ENCODE measurements at places on chromosomes 13 and 19.

DNA sequence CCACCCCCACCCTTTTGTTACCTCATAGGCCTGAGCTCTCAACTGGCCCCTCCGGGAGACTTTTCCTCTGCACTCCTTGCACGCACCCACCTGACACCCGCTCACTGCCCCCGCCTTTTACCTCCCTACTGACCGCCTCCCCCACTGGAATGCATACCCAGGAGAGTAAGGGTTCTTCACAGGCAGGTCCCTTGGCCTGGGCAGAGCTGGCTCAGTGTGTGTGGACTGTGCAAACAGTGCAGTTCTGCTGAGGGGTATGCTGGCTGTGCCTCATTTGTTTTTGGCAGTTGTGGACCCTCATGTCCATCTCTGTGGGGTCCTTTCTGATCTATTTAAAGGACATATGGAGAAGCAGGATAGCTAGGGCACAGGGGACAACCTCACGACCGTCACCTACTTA lies 5.0 kb downstream of the ZSCAN18 start:
- no peak for DNase-seq

DNA sequence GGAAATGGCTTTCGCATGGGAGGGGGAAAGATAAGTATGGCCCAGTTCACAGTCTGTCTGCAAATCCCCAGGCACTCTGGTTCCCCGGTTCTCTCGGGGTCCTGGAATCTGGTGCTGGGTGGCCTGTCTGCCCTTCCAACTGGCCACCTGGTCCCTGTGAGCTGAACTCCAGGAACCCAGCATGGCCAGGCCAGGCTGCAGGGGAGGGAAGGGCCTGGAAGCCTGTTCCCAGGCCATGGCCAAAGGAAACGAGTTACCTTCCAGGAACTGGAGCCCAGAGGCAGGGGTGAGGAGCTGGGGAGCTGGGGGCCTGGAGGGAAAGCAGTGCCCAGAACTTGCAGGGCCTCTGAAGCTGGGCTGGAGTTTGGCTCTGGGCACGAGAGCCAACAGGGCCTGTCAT lies 19.1 kb upstream of the PNMA8C start:
- no peak for DNase-seq

DNA sequence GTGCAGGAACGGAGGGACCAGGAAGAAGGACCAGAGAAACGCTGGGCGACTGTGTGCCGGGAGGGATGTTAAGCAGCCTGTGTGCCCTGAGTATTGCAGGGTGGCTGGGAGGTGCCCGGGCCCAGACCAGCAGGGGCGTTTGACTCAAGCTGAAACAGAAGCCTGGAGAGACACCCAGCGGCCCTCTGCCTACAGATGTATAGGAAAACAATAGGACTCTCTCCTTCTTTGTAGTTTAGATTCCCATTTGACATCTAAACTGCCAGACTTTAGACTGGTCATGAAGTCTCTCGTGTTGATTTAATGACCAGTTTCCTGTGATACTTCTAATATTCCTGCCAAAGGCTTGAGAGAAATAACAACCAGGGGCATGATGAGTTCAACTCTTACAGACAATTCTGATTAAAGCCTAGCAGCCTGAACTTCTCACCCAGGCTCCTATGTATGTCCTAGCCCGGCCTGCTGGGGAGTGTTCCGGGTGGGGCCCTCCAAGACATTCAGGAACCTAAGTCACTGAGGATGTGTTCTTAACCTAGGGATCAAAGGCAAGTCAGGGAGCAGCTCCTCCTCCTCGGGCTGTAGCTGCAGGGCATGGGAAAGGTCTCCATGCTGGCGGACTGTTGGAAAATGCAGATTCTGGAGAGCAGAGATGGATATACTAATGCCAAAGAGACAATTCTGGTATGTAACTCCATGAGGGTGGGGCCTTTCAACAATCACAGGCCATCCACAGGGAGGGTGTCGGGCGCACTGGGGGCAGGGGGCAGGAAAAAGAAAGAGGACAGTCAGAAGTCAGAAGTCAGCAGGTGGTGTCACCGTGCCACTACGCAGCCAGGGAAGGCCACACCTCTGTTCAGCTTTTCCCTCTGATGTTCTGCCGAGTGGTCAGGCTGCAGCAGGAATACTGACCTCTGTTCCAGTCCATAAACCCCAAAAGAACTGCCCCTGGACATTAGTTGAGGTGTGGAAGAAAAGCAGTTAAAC lies 131.8 kb downstream of the STARD13 start:
- DNase-seq, result no peak

DNA sequence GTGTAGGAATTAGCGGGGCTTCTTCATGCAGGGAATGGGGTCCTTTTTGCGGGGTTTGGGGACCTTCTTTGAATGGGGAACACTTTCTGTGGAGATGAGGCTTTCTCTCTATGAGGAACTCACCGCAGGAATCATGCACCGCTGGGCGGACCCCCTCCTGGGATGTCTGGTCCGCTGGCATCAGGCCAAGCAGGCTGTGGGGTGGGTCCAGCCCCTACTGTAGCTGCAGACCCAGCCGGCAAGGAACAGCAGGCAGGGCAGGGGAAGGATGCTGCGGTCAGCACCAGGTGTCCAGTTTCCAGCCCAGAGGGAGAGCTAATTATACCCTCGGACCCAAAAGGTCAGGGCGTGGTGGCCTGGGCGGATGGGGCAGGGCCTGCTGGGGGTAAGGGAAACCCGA lies 1.8 kb downstream of the MYBPC2 start:
- DNase-seq, result no peak

All from WTC11 (cell line).